ENCODE measurements at places on chromosomes 4 and X.

DNA sequence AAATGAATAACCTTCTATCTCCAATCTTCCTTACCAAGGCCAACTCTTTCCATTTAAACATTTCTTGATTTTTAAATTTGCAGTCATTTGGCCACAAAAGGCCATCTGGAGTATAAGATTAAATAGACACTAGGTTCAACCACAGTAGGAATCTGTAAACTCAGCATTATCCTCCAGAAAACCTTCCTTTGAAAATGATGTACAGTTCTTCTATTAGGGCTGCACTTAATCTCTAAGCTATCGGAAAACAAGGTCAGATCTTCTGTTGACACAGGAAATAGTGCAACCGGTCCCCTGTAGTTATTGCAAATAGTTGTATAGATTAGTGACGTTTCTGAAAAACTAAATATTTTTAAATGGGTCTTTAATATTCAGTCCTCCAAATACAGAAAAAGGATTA, 359.0 kb upstream of the ATOH1 start:
- no peak for DNase-seq

GRCh38 chr4:169620880-169621248, 486 bp downstream of the CLCN3 start:
- DNase-seq: no peak

DNA sequence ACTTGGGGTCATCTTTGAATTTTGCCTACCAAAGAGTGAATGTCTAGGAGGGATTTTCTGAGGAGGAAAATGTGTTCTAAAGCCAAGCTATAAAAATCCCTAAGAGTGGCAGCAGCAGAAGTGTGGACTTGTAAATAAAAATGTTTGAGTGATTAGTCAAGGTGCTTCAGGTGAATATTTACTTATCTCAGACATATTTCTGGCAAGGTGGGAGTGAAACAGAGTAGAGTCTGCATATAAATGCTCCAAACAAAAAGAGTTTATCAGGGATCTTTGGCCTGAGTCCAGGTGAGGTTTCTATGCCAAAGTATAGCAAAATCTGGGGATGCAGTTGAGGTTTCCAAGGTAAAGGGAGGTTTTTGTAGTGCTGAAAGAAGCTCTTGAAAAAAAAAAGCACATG, 19.7 kb downstream of the CYSLTR1 start:
- no peak for DNase-seq

DNA sequence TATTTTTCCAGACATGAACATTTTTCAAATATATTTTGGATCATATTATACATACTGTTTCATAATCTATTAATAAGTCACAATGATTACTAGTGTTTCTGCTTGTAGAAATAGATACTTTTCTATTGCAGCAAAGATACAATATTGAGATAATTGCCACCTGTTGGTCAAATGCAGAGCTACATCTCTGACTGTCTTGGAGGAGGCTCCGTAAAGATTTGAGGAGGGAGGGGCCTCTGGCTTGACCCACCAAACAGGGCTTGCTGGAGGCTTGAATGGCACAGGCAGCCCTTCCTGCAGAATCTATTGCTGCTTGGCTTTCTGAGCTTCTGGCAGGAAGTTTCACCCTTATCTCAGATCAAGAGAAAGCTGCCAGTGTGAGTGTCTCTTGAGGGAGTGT, 99.3 kb upstream of the ARMCX2 start:
- no peak for DNase-seq

GRCh38 chrX:118183606-118184005, 67.0 kb upstream of the KLHL13 start:
- no peak for DNase-seq

GRCh38 chr4:151313306-151314009, 11.9 kb downstream of the SH3D19 start:
- DNase-seq: no peak

- no peak for DNase-seq
Measured at GRCh38 chrX:45515262-45516215, 314.9 kb upstream of the DIPK2B start.

GRCh38 chr4:129111919-129112318, 16.0 kb downstream of the C4orf33 start:
- no peak for DNase-seq

GRCh38 chr4:112953262-112953661, 96.2 kb upstream of the ANK2 start:
- no peak for DNase-seq

DNA sequence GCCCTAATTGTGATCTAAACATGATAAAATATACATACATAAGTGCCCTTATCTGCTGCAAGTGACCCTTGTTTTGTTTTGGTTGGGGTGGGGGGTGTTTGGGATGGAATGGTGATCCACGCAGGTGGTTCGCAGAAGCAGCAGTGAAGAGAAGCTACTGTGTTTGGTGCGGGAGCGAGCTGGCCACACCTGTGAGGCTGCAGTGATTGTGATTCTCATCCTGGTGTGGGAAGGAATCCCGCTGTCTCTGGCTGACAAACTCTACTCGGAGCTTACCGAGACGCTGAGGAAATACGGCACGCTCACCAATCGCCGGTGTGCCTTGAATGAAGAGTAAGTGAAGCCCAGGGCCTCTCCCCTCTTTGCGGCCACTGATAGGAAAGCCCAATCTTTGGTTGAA, 96.8 kb downstream of the TET2 start:
- no peak for DNase-seq

- no peak for DNase-seq
Measured at GRCh38 chrX:47197526-47197925, 3.9 kb downstream of the UBA1 start.

GRCh38 chr4:124000233-124000632, 603.6 kb downstream of the SPRY1 start:
- DNase-seq: no peak

DNA sequence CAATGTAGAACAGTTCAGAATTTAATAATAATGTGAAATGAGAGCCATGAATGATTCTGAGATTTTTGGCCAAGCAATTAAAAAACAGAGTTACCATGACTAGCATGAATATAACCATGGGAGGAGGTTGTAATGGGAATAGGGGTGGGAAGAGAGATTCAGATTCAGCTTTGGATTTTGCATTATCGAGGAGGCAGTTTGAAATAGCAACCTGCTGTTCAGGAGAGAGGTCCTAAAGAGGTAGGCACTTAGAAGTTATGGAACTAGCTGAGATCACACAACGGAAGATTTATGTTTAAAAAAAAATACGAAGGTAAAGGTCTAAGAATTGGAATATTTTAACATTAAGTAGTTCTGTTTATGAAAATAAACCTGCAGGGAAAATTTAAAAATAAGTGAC, 124.4 kb upstream of the TECRL start:
- no peak for DNase-seq

DNA sequence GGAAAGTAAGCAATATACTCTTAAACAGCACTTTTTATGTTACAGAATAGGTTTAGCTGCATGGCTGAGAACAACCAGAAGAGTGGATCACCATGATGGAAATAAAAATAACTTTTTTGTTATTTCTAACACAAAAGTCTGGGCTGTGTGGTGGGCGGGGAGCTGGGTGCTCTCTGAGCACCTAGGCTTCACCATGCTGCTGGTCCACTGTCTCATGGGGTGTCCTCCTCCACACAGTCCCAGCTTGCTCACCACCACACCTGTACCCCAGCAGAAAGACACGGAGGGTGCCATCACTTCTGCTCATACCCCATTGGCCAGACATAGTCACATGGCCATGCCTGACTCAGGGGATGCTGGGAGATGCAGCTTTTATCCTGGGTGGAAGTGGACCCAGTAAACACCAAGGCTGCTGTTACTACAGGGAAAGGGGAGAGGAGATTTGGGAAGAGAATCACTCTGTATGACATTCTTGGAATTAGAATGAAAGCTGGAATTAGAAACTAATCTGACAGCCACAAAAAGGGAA, 45.0 kb downstream of the CPZ start:
- no peak for DNase-seq

DNA sequence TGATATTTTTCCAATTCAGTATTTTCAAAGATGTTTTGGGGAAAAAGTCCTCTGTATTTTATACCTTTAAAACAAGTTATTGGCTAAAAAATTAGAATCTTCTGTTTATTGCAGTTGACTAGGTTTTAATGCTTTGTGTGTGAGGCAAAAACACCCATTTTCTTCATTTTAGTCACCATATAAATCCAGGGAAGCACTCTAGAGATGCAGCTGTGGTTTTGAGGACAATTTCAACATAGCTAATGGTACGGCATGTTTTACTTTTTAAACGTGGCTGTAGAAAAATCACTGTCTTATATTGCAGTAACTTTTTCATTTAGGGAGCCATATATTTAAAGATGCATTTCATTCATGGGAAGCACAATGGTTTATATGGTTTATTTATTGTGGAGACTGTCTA, 129.1 kb upstream of the PITX2 start:
- DNase-seq: no peak
